Stimulated activated CD8-positive, alpha-beta memory T cell treated with anti-CD3 and anti-CD28 coated beads, Interleukin-2, amount 100 ng/mL, for 1 hour (primary cell): ENCODE measurements at places on chromosomes 11 and 22.

DNA sequence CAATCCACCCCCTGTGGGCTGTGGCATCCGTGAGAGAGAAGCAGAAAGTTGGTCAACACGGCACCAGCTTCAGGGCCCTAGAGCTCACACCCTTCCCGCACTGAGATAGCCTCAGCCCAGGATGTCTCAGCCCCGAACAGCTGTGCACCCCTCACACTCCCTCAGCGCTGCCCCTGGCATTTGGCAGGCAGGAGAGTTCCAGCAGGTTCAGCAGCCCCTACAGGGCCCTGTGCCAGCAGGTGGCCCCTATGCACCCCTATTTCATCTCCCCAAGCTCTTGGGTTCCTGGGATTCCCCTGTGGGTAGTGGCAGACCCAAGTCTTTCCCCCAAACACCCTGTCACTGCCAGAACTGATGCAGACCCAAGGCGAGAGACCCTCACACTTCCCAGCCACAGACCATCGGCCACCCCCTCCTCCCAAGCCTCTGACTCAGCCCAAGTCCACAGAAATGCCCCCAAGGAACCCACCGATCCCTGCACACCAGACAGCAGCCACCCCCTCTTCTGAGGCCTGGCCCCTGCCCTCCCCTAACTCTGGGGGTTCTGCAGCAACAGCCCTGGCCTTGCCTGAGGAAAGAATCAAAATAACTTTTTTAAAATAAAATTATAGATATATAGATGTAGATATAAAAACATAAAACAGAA is 183.6 kb downstream of the IGLL1 start:
- no peak for DNase-seq

DNA sequence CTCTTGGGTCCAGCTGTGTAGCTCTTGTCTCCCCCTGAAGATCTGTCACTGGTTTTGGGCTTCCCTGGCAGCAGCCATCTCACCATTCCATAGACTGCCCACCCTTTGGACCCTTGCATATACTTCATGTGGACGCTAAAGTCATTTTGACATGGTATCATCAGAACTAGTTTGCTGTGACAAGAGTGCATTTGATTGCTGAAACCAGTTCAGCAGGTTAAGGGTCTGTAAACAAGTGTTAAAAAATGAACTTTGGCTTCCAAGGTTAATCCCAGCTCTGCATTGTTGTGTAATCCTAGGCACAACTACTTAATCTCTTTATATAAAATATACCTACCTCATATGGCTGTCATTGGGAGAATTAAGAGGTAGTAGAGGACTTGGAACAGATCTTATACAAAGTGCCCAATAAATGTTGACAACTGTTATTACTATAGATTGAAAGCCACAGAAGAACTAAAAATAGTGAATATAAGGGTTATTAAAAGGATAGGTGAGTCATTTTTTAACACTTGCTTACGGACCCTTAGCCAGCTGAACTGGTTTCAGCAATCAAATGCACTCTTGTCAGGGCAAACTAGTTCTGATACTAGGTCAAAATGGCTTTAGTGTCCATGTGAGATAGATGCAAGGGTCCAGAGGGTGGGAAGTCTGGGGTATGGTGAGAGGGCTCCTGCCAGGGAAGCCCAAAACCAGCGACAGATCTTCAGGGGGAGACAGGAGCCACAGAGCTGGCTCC is 29.4 kb downstream of the CCDC90B start:
- DNase-seq, result no peak

GRCh38 chr11:15327786-15328231 is 213.1 kb downstream of the INSC start:
- no peak for DNase-seq

- DNase-seq, result no peak
These were observed 29.2 kb downstream of the CERK start for GRCh38 chr22:46708766-46709330.

GRCh38 chr11:24759742-24760141 is 262.9 kb downstream of the LUZP2 start:
- no peak for DNase-seq

DNA sequence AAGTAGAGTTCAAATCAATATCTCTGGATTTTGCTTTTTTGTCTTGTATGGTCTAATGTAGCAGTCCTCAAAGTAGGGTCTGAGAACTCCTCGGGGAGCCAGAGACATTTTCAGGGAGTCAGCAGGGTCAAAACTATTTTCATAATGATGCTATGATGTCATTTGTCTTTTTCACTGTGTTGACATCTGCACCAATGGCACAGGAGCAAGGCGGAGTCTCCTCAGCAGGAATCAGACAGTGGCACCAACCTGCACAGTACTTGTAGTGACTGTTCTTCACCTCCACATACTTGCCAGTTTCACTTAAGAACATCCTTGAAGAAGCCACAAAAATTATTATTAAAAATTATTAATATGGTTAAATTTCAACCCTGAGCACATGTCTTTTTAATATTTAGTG is 14.9 kb upstream of the FXYD6 start:
- DNase-seq, result no peak

- no peak for DNase-seq
These were observed 30.2 kb upstream of the CFAP300 start for GRCh38 chr11:102017026-102017425.

DNA sequence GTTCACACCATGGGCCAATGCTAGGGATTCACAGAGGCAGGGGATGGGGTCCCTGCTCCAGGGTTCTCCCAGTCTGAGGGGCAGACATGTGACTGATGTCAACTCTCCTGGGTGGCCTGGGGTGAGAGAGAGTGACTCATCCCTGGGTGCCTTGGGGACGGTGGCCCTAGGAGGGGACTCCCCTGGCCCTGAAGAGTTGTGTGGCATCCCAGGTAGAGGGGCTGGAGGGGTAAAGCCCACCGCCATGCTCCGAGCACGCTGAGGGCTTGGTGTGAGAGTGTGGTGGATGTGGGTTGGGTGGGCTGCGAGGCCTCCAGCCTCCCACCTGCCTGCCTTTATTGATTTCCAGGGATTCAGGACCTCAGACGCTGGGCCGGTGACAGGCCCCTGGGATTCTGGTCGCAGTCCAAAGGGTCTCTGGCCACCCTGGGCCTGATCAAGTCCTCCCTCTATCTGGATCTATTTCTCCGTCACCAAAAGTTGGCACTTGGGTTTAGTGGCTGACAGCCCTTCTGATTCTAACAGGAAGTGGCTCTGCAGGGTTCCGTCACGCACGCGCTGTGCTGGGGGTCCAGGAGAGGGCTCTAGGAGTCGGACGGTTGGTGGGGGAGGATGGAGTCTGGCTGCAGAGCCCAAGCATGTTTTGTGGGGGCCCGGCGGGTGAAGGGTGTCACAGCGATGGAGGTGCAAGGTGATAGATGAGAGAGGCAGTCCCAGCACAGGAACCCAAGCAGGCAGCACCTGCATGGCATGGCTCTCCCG is 27.3 kb upstream of the WNT7B start:
- DNase-seq, result peak; percentile 7

- no peak for DNase-seq
These were observed 90.9 kb downstream of the PDHX start for GRCh38 chr11:35007277-35007676.

GRCh38 chr11:74090701-74091100 is 80.1 kb downstream of the C2CD3 start:
- DNase-seq, result no peak

DNA sequence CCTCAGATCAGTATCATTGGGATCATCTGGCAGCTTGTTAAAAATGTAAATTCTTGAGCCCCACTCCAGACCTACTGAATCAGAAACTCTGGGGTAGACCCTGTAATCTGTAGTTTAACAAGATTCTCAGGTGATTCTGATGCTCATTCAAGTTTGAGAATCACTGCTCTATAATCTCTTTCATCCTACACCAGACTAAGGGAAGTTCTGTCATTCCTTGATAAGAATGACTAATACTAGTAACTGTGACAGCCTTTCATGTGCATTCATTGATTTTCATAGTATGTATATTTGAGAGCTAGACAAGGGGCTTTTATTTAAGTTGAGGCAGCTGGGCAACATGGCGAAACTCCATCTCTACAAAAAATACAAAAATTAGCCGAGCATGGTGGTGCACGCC is 30.0 kb downstream of the NAT10 start:
- no peak for DNase-seq

GRCh38 chr11:101446726-101447125 is 137.1 kb downstream of the TRPC6 start:
- no peak for DNase-seq

GRCh38 chr11:15692739-15693138 is 578.0 kb downstream of the INSC start:
- DNase-seq, result no peak

- DNase-seq, result no peak
These were observed 152.6 kb downstream of the BARX2 start for GRCh38 chr11:129528296-129528695.

DNA sequence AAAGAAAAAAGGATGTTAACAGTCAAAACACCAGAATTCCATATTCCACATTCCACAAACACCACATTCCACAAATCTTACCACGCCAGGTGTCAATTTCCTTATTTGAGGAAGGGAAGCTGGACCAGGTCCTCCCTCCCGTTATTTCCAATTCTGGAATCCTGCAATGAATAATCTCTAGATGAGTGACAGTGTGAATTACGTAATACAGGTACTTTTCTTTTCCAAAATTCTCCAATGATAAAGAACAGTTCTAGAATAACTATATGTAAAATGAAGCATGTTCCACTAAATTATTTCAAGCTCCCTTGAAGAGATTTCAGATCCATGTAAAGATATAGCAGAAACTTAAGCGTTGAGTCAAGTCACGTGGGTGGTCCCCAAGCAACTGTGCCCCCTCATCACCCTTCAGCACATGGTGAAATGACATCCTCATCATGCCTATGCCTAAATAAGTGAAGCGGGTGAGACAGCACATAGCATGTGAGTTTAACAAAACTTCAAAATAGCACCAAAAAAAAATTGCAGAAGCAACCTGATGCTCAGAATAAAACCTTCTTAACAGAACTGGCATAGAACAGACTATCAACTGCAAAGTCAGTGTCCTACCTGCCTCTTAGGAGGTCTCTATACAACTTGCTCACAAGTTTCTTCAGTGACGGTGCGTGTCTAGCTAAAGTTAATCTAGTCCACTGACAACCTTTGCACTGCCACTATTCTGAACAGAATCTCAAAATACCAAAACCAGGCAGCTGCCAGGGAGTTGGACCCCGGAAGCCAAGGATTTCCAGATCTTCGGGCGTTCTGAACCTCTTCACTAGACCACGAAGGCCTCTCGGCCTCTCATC is 876 bp downstream of the NFRKB start:
- no peak for DNase-seq

- DNase-seq, result no peak
These were observed 9.6 kb upstream of the WNT11 start for GRCh38 chr11:76215941-76216340.

DNA sequence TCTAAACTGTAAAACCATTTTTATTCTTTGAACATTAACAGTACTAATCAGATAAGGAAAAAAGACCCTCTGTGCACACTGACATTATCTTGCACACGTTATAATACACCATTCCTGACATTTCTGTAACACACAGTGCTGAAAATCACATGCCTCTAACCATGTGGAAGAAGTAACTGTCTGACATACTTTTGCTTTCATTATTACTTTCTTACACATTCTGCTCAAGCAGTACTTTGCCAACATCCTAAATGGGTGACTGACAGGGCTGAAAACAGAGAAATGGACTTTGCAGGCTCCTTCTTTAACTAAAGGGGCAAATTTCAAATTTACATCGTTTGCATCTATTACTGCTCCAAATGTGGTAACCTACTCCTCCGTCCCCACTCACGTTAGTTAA is 22.8 kb upstream of the TP53AIP1 start:
- no peak for DNase-seq

- DNase-seq, result no peak
These were observed 39.8 kb downstream of the MYO18B start for GRCh38 chr22:25781801-25782200.

GRCh38 chr11:123286761-123287160 is 91.7 kb upstream of the CLMP start:
- no peak for DNase-seq

GRCh38 chr22:42562279-42562678 is 8.5 kb downstream of the SERHL2 start:
- DNase-seq, result no peak

- DNase-seq, result no peak
These were observed 61.3 kb downstream of the CABIN1 start for GRCh38 chr22:24072361-24072760.

- DNase-seq, result no peak
These were observed 3.6 kb downstream of the BCO2 start for GRCh38 chr11:112178936-112179335.

DNA sequence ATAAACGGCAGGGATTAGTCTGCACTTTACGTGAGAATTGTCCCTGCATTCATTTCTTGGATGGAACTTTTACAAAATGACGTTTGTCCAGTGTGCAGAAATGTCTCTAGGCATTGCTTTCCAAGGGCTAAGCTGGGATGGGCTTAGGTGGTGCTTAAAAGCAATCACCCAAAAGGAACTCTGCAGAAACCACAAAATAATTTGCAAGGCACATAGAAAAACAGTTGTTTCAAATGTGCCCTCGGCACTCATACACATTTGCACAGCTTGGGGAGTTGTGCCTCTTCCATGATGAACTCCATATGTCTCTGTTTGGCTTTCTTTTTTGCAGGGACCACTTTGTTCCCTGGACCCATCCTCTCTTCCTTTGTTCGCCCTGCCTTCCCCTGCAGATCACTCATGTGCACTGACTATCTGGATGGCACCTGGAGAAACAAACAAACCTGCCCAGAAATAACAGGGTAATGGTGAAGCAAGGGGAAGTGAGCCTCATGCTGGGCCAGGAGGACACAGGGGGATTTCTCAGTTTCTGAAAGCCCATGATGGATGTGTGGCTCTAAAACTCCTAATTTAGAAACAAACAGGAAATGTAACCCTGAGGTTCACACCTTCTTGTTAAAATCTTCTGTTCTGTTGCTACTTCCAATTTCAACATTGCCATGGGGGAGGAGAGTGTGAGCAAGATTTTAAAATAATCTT is 150.2 kb downstream of the SNX19 start:
- DNase-seq, result no peak

- DNase-seq, result no peak
These were observed 50.5 kb downstream of the NCAPD3 start for GRCh38 chr11:134173296-134173695.
